Right lung (tissue), 10 donors: ENCODE measurements at places on chromosomes 4 and X. TPM values are rescaled to one million over a fixed set of nuclear protein-coding genes. Genes with fewer than 3 reads are reported as not detected.
A peak's percentile ranks its signal among the peaks of the same experiment; 100 is the strongest.

The TLR2 gene
- polyA plus RNA-seq = 46.2 TPM

The SOD3 gene
- polyA plus RNA-seq = 29.0 TPM

The FOXR2 gene
- not detected for polyA plus RNA-seq

The NSDHL gene
- polyA plus RNA-seq = 24.3 TPM

The HERC5 gene
- 6.9 TPM for polyA plus RNA-seq

The CENPVL2 gene
- not detected for polyA plus RNA-seq

The GPR119 gene
- polyA plus RNA-seq = not detected

The SLC4A4 gene
- 47.6 TPM for polyA plus RNA-seq

The EIF1AX gene
- 105 TPM for polyA plus RNA-seq

The LPAR4 gene
- 5.6 TPM for polyA plus RNA-seq

The FAM47C gene
- polyA plus RNA-seq = 0.05 TPM

The CXCL1 gene
- polyA plus RNA-seq = 2.0 TPM

The MAGEA11 gene
- not detected for polyA plus RNA-seq

DNA sequence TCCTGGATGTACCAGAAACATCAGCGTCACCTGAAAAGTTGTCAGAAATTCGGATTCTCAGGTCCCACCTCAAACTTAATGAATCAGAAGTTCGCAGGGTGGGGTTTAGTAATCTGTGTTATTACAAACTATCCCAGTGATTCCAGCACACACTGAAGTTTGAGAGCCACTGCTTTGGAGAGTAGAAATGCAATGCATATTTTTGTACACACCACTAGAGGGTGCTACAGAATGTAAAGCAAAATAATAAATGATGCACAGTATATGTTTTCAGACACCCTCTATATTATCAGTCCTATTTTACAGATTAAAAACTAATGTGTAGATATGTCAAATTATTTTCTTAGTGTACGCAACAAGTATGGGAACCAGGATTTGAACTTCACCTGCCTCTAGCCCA lies 2.4 kb upstream of the MORF4L2 start:
- no peak for DNase-seq

- DNase-seq = no peak
Measured at GRCh38 chr4:55372259-55372658, 23.5 kb upstream of the TMEM165 start.

GRCh38 chr4:1381944-1382541 lies 24.2 kb downstream of the NKX1-1 start:
- DNase-seq = no peak

- DNase-seq = no peak
Measured at GRCh38 chr4:179597301-179597700, 2155.1 kb upstream of the AGA start.

DNA sequence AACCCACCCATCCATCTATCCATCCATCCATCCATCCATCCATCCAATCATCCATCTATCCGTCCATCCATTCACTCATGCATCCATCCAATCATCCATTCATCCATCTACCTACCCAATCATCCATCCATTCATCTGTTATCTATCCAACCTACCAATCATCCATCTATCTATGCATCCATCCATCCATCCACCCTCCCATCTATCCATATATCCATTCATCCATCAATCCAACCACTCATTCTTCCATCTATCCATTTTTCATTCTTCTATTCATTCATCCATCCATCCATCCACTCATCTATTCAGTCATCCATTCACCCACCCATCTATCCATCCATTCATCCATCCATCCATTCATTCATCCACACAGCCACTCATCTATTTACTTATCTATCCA lies 80.1 kb upstream of the SHOX start:
- no peak for DNase-seq

GRCh38 chr4:20391912-20392311 lies 140.2 kb downstream of the SLIT2 start:
- no peak for DNase-seq

DNA sequence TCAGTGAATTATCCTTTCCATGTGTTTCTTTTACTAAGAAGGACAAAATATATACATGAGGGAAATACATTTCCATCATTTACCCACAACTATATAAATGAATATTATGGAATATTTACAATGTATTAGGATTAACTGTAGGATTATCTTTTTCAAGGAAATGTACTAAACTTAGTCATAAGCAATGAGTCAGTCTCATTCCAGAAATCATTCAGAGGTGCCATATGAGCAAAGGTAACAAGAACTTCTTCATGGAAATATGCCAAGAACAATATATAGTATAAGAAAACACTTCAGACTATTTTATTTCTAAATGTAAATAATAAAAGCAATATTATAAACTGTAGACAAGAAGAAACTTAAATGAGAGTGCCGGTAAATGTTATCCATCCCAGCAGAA lies 67.1 kb downstream of the USP38 start:
- no peak for DNase-seq

GRCh38 chrX:357693-358471 lies 28.8 kb downstream of the PPP2R3B start:
- DNase-seq = no peak

DNA sequence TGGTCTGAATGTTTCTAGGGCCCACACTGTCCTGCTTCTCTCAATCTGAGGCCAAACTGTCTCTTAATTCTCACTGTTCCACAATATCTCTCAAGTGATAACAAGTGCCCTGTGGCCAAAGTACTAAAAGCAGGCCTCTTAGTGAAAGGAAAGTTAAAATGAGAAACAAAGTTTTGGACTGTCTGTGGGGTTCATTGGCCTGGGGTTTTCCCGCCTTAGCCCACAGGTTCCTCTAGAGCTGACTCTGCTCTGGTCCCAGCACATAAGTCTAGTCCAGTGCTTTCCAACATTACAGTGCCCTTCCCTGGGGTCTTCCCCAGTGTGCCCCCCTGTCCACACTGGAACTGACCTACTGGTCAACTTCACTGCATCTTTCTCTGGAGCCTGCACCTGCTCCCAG lies 6.3 kb downstream of the MAGEB1 start:
- DNase-seq = no peak

DNA sequence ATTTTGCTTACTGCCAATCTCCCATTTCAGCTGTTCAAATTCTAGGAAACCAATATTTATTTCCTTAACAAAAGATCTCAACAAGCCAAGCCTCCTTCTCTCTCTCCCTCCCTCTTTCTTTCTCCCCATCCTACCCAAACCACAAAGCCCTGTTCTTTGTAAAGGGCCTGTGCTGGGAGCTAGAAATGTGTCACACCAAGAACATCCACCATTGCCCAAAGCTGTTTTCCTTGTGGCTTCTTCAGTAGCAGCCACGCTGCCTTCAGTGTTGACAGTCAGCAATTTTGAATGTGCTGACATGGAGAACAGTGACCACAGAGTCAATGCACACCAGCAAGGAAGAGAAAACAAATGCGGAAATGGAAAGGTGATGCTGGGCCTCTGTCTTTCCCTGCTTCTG lies 203.0 kb downstream of the MAML3 start:
- no peak for DNase-seq

DNA sequence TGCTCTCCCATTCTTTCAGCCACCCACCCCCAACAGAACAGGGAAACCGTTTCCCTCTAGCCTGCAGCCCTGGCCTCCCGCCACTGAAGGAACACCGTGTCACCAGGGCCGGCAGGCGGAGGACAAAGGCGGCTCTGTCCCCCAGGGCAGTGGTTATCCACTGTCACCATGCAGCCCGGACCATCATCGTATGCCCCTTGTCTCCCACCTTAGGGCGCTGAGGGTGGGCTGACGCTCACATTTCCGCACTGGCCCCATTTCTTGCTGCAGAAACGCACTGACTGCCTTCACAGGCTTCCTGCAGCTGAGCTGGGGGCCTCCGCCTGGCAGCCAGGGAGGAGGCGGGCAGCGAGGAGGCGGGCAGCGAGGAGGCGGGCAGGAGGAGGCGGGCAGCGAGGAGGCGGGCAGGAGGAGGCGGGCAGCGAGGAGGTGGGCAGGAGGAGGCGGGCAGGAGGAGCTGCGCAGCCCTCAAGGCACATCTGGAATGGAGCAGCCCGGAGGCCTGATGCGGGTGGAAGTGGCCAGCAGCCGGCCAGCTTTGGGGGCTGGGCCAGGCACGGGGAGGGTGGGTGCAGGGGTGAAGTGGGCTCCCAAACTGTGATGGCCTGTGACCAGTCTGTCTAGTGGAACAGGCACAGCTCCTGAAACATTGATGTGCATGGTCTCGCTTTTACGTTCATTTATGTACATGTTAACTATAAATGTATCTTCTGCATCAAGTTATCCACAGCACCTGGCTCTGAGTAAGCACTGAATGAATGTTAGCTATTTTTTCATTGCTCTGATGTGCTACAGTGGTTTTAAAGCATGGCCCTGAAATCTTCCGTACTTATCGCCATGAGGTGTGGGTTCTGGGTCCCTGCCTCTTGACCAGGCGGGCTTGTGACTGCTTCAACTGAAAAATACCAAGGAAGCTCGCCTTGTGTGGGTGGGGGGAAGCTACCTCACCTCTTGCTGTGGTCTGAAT lies 20.6 kb upstream of the KIAA0232 start:
- DNase-seq = no peak

- DNase-seq = no peak
Measured at GRCh38 chrX:97021680-97022079, 138.0 kb downstream of the RPA4 start.

DNA sequence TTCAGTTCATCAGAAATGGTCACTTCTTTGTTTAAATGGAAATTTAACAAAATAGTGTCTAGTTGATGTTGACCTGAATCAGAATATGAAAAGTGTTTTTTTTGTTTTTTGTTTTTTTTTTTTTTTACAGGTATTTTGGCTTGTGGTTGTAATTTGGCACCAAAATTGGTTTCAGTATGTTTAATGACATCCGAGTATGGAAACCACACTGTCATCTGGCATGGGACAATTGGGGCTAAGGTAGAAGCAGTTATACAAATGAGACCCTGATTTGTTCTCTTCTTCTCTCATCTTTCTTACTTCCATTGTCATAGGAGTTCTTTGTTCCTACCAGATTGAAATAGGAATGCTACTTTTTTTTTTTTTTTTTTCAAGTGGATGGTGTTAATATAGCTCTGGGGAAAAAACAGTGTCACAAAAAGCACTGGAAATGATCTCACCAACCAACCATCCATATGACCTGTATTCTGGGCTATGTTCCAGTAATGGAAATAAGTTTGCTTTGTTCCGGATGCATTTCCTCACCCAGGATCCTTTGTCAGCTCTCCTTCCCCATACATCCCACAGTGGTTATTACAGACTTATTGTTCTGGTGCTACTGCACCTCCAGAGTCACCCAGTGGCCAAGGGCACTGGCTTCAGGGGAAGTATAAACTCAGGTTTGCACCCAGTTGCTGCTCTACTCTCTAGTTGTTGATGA lies 95.8 kb downstream of the ATXN3L start:
- DNase-seq = no peak

DNA sequence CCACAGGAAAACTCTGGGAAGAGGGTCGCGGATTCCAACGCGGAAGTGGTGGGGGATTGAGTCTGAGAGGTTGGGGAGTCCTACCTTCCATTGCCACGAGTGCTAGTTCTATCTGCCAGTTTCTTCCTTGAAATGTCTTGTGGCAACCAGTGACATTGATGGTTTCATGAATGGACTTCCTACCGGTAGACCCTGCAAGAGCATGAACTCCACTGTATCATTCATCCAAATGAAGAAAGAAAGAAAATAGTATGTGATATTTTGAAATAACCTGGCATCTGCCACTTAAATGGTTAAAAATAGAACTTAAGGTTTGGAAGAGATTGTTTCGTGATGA lies 1.1 kb upstream of the SLC10A7 start:
- DNase-seq = no peak

GRCh38 chrX:46587158-46587557 lies 13.6 kb downstream of the CHST7 start:
- DNase-seq = no peak

GRCh38 chr4:65416891-65417290 lies 253.4 kb downstream of the EPHA5 start:
- DNase-seq = peak; percentile 2

DNA sequence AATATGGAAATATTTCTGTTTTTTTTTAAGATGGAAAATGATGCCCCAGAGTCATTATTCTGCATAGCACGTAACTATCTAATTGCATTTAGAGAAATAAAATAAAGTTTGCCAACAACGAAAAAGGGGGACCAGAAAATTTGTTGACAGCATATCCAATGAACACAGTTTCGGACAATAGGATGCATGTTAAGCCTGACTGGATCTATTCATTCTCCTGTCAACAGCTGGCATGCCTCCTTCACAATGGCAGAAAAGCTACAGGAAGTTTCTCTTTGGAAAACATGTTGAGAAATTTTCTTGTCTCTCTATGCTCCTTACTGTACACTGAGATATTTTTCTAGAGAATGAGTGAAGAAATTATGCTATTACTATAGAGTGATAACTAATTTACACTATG lies 262.5 kb downstream of the GRID2 start:
- no peak for DNase-seq

GRCh38 chr4:147060151-147060931 lies 114.7 kb upstream of the TTC29 start:
- DNase-seq = no peak

DNA sequence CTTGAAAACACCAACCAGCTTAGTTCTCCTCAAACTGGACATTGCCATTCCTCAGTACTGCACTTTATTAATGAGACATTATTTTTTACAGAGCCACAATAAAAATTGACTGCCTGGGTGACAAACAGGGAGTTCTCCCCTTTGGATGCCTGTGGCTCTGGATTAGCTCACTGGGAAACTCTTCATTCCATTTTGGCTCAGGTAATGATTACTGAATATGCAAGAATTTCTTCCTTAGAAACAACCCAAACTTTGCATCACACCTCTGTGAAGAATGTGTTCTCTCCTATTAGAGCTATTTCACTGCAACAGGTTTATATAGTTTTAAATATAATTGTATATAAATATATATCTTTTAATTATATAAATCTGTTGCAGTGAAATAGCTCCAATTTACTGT lies 2065.8 kb downstream of the ARAP2 start:
- DNase-seq = no peak

- no peak for DNase-seq
Measured at GRCh38 chrX:65837875-65838549, 170.6 kb downstream of the MSN start.

- no peak for DNase-seq
Measured at GRCh38 chr4:109629775-109630174, 69.7 kb downstream of the MCUB start.

- no peak for DNase-seq
Measured at GRCh38 chrX:1105671-1106419, 106.6 kb downstream of the CRLF2 start.

DNA sequence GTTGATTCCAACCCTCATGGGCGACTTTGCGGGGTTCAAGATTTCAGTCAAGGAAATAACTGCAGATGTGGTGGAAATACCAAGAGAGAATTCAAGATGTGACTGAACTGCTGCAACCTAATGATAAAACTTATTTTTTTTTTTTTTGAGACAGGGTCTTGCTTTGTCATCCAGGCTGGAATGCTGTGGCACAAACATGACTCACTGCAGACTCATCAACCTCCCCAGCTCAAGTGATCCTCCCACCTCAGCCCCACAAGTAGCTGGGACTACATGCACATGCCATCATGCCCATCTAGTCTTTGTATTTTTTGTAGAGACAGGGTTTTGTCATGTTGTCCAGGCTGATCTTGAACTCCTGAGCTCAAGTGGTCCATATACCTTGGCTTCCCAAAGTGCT lies 19.5 kb upstream of the WDFY3 start:
- no peak for DNase-seq

DNA sequence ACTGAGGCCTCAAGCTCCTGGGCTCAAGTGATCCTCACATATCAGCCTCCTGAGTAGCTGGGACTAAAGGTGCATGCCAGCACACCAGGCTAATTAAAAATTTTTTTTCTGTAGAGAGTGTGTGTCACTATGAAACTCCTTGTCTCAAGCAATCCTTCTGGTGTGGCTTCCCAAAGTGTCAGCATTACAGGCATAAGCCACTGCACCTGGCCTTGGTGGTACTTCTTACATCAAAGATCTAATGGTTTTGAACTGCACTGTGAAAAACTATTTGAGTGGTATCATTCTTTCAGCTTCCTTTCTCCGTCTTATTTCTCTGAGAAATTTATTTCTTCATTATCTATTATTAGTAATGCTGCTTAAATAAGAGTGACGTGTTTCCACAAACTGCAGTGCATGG lies 98.5 kb downstream of the UNC5C start:
- DNase-seq = no peak
